ENCODE measurements at places on chromosomes 5 and 9.

- DNase-seq: no peak
Observed at GRCh38 chr5:9166202-9167112, 379.4 kb downstream of the SEMA5A start.

DNA sequence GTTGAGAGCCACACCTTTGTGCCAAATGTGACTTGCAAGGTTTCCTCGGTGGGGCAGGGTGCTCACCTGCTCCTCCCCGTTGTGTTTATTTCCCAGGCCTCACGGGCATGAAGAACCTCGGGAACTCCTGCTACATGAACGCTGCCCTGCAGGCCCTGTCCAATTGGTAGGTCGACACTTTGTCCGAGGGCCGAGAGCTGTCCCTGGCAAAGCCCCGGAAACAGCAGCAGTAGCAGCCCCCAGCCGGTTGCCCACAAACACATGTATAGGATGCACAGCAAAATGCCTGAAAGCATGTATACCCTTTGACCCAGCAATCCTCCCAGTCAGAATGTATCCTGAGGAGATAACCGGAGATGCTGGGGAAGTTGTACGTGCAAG, 26.2 kb downstream of the USP20 start:
- DNase-seq: no peak

DNA sequence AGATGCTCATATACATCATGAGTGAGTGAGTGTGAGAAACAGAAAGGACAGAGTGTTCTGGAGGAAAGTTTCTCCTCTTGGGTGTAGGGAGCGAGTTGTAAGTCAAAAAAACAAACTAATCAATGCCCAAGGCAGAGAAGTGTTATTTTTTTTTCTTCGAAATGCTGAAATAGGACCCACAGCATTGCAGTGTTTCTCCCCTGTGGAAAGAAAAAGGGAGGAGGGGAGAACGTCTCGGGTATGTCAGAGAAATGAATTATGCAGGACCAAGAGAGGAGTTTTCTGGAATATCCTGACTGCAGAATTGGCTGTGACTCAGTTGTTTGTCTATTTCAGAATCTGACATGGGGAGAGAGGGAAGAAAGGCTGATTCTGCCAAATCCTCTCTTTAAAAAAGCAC, 337.9 kb upstream of the RFX3 start:
- DNase-seq: no peak

DNA sequence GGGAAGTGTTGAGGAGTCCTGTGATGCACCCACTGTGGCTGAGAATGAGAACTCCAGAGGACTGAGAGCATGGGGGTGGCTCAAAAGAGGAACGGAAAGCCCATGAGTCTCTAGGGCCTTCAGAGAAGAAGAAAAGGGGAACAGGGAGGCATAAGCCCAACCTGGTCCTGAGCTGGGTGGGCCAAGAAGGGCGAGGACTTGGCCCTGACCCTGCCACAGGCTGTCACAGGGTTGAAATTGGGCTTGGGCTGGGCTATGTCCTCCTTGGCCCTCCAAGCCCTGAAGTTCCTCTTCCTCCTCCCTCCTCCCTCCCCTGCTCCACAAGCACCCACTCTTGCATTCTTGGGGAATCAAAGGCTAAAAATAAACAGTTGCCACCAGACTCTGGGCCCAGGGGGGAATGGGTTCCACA, 49.3 kb upstream of the PPARGC1B start:
- no peak for DNase-seq

DNA sequence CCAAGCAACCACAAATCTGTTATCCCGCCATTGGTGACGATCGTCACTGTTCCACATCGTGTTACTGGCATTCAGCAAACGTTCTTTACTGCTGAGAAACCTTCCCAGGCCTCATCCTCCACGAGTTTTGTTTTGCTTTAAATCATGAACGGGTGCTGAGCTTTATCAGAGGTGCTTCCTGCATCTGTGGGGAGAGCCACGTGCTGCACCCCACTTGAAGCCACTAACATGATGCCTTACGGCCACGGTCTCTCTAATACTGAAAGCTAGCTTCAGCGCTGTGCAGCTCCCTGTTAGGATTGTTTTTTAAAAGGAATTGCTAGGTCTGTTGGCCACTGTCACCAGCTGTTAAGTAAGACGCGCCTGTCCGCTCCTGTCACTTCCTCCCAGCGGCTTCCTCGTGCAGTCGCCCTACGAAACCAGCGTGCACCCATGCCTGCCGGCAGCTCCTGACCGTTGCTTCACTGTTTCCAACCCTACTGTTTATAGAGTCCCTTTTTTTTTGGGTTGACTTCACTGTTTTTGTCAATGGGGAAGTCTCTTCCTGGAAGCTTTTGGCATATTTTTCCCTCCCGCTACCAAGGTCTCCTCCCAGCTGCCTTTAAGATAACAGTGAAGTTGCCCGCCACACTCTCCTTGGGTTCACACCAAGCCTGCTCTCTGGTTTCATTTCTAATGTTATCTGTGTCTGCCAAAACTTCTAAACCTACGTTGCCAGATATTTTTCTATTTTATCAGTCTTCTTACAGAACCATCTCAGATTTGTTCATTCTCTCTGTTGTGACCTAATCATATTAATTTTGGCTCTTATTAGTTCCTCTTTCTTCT, 20.3 kb downstream of the LPCAT1 start:
- DNase-seq: no peak

DNA sequence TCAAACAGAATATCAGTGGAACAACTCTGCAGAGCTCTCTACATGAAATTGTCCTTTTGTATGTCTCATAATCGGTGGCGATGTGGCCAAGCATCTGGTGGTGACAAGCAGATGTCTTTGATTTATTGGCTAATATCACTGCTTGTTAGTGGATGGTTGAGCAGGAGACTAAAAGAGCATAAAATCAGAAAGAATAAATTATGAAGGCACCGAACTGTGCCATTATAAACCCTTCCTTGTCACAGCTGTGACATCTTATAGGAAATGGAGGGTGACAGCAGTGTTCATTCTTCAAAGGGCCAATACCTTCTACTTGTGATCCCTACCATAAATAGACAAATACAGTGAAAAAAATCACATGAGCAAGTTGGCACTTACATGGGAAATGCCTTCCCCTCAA, 1404.3 kb downstream of the MAT2B start:
- DNase-seq: no peak

GRCh38 chr9:35826071-35826701, 2.3 kb downstream of the FAM221B start:
- peak; percentile 27 for DNase-seq

DNA sequence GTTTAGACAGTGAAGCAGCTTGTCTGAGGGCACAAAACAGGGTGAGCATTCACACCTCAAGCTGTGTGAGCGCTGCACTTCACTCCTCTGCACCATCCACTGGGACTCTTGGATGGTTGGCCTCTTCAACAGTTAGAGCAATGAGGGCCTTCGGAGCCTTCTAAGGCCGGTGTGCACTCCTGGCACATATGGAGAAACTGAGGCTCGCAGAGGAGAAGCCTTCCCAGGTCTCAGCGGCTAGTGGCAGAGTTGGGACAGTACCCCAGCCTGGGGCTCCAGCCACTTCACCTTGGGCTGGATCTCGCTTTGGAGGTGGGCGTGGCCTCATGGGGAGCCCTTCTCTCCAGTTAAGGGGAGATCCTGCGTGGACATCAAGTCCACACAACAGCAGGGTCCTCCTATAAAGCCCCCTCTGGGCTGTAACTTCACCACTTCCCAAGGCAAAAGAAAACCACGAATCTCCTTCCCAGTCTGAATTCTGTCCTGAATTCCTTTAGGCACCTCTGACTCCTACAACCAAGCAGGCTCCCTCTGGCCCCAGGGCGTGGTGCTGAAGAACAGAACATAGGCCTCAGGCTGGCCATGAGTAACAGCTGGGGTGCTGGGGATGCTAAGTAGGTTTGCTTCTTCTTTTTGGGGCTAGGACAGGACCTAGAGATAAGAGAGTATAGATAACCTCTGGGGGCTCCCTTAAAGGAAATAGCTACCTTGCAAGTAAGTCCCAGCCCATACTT, 30.5 kb upstream of the CSF1R start:
- no peak for DNase-seq

DNA sequence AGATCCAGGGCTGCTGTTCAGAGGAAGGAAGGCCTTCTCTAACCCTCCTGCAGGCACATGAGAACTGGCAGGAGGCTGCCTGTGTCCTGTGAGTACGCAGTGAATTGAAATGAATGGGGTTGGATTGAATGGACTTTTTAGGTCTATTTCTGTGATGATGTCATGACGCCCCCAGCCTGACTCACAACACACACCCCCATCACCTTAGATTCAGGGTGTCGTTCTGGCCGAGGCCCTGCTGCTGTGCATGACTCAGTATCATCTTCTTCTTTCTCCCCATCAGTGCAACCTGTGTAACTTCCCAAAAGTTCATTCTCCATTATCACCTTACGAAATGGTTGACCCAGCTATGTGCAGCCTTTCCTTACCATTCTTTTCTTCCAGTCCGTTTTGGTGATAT, 5.4 kb downstream of the PCAT7 start:
- DNase-seq: no peak

- DNase-seq: peak; percentile 38
Observed at GRCh38 chr5:127518319-127518621, 830 bp downstream of the PRRC1 start.

DNA sequence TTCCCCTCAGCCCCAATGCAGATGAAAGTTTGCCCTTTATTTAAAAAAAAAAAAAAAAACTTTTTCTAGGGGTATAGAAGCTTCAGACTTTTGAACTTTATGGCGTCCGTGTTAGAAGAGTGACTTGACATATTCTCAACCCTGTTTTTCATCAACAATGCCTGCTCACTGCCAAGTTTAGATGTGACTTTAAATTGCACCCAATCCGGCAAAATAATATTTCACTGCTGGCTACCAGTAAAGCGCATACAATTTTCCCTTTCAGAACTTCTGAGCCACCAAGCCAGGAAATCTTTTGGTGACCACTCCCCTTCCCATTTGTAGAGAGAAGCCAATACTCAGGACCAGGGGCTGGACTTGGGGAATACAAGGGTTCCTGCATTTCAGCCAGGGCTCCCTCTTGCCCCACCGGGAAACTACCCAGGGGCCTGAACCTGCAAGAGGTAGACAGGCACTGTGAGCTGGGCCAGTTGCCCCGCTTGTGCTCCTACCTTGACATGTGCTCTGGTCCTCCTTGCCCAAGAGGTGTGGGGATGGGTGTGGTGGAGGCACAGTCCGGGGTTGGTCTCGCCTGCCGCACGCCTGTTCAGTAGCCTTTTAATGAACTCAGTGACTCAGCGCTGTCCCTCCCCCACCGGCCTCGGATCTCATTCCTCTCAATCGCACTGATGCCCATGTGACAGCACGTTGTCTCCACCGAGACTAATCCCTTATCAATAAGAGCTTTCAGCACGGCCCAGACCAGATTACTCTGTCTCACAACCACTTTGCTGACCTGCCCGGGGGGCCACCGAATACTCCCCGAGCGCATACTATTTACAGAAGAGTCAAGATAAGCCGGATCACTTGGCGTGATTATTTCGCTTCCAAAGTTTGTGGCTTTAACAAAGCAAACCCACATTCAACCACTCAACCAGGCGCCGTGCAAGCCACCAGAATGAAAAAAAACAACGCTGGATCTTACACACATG, 226.4 kb downstream of the DCP2 start:
- DNase-seq: no peak
